COR-L47 (cell line): ENCODE measurements at places on chromosomes 7 and 10.

DNA sequence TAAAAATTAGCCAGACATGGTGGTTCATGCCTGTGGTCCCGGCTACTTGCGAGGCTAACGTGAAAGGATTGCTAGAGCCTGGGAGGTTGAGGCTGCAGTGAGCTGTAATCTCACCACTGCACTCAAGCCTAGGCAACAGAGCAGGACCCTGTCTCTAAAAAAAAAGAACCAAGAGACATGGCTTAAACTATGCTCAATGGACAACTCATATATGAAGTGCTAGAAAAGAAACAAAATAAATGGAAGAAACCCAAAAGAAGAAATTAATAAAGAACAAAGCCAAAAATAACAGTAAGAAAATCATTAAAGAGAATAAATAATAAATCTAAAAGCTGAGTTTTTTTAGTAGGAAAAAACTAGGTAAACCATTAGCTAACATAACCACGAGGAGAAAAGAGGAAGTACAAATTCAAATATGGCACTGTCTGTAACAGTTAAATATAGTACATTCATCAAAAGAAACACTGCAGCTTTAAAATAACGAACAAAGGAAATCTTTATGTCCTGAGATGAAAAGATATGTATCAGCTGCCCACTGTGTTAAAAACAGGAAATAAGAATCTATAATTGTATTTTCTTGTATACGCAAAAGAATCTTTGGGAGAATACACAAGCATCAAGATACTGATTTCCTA, 48.7 kb downstream of the UPF2 start:
- no peak for DNase-seq

- no peak for DNase-seq
These were observed 10.9 kb downstream of the AQP1 start for GRCh38 chr7:30922596-30922995.

DNA sequence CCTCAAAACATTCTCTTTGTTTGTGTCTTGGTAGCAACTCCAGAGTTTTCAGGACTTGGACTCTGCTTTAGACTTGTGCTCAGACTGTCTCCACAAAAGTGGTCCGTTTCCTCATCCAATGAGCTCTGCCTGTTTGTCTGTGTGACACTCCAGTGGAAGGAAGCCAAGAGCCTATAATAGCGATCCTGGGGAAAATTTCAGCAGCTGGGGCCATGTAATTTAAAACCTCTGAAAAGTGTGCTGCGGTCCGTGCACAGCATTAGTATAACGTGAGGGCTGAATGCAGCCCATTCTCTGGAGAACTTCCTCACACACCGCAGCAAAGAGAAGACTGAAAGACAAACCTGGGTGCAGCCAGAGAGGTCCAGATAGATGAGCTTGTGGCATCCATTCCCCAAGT, at the start of gene LRRC17:
Gene LRRC17 (plus strand): TSS at position 259 of the 400 bp plus-strand sequence. CDS start 20,914 bp downstream, outside the sequence.
- DNase-seq, result peak; percentile 58

DNA sequence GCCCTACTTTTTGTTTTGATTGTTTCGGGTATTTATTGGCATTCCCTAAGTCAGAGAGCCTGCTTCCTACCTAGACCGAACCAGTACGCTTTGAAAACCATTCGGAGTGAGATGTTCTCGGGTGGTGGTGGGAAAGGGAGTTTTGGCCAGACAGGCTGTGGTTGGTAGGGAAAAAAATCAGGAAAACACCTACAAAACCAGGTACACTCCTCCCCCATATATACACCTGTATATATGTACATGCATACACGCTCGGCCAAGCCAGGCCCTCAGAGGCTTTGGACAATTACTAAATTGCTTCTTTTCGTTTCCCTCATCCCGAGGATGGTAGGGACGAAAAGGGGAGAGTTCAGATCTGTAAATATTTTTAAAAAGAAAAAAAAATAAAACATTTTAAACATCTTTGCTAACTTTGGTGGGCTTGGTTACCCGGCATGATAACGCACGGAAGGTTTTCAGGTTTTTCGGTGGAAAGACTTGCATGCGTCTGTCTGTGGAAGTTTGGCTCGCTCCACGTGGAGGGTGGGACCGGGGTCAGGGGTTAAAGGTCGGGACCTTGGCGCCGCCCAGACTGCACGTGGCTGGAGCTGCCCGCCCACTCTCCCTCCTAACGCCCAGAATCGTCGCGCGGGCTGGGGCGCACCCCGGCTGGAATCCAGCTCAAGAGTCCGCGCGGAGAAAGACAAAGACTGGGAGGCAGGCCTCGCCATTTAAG, 2.5 kb downstream of the HMX2 start:
- DNase-seq, result no peak

DNA sequence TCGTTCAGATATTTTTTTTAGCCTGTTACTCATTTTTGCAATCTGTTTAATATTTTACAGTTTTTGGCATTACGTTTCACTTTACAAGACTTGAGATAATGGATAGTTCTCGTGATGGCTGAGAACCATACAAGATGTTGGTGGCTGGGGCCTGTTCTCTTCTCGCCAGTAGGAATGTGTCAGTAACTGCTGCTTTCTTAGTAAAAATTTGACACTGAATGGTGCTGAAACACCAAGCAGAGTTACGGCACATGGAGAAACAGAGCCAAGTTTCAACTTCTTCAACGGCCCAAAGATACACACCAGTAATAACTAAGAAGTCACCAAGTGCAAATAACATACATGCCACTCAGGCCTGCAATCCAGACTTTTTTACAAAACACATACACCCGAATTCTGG, 130.4 kb downstream of the NRP1 start:
- no peak for DNase-seq

GRCh38 chr10:6399231-6399741, 180.8 kb downstream of the PRKCQ start:
- no peak for DNase-seq

DNA sequence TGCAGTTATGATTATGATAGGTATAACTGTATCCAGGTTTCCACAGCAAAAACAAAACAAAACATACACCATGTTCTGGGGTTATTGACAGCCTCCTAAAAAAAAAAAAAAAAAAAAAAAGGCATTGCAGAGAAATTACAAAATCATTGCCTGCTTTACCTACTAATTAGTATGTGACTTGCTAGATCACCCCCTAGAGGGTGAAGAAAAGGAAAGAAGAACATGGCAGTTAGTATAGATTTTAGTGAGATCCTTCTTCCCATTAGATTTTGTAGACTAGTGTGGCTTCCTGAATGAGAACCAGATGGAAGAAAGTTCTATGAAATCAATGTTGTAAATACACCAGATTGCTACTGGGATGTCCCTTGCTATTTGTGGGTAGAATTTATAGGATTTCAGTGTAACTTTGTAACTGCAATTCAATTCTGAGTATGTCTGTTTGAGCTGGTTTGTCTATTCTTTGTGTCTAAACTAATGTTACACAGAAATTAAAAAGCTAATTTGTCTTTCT, 24.0 kb upstream of the AGBL3 start:
- no peak for DNase-seq

DNA sequence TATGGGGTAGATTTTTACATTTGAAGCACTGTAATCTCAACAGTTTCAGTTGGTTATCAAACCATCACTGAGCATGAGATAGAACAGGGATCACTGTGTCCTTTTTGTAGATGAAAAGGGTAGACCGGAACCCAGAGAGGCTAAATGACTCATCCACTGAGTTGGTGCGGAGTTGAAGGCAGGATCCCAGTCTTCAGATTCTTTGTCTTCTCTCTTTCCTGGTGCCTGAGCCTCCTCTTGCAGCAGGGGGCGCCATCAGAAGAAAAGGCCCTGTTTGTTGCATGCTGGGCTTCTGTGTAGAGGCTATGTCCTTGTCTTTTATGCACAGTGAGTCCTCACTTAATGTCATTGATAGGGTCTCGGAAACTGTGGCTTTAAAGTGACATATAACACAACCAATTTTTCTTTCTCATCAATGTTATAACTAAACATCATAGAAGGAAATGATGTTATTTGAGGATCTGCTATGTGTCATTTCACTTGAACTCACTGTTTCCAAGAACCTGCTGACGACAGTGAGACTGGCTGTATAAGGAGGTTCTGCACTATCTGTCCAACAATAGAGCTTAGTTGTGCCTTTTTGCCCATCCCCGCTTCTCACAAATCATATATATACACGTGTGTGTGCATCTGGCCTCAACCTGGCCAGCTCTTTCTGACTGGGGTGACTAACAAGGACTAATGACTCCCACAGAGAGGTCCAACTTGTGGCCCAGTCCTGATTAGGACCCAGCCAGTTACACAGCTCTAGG, 14.3 kb downstream of the ZNF282 start:
- peak; percentile 9 for DNase-seq

GRCh38 chr7:2013381-2014311, 219.1 kb downstream of the MAD1L1 start:
- no peak for DNase-seq

DNA sequence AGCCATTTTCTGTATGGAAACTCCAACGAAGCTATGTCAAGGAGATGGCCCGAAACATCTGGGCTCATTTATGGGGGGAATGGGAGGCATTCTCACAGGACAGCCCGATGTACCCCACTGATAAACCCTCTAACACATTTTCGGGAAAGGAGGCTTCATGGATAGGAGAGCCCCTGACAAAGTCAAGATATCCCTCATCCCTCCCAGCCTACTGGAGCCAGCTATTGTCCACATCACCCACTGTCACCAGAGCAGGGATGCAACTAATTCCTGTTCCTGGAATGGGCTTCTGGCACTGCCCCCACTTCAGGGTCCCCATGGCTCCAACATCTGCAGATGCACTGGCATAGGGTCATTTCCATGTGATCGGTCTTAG, 98.2 kb upstream of the BMPER start:
- DNase-seq, result no peak

GRCh38 chr10:130630135-130630534, 493.9 kb downstream of the GLRX3 start:
- DNase-seq, result no peak

DNA sequence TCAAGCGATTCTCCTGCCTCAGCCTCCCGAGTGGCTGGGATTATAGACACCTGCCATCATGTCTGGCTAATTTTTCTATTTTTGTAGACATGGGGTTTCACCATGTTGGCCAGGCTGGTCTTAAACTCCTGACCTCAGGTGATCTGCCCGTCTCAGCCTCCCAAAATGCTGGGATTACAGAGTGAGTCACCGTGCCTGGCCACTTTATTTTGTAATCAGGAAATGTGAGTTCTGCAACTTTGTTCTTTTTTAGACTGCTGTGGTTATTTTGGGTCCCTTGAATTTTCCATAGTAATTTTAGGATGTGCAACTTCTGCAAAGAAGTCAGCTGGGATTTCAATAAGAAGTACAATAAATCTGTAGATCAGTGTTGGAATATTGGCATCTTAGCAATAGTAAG, 96.8 kb downstream of the CYTH3 start:
- DNase-seq, result no peak

GRCh38 chr10:122186816-122187810, 84.0 kb upstream of the BTBD16 start:
- DNase-seq, result no peak

GRCh38 chr10:103816431-103816830, 38.9 kb downstream of the SH3PXD2A start:
- DNase-seq, result no peak

DNA sequence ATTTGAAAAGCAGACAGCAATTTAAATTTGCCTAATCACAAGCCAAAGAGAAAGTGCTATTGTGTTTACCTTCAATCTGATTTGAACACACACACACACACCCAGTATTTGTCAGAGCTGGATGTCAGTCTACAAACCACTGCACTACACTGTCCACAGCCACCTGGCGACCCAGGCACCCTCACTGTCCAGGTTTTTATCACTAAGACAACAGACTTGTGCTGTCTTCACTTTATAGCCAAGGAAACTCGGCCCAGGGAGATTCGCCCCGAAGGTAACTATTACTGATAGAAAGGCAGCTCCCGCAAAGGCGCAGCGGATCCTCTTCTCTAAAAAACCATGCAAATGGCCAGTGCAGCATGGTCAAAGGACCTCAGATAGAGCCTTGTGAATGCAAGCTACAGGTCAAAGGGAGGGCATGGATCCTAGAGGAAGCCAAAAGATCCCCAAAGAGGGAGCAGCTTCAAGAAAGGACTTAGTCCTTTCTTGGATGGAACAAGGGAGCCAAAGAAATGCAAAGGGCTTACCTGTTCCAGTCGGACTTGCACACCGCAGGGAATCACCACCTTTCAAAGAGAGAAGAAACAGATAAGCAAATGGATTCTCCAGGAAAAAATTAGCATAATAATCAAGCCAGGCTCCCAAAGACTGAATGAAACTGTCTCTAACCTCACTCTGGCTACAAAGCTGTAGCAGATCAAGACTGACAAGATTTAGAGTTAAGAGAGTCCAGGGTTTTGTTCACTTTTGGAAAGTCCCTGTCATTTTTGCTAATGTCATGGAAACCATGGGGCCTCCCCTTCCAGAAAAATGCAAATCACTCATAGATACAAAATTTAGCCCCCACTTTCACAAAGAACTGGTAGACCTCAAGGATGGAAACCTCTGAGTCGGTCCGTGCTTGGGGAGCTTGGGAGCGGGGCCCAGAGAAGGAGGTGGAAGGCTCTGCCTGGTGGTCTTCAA, 101.1 kb downstream of the TNS3 start:
- no peak for DNase-seq

- DNase-seq, result no peak
These were observed 8.1 kb downstream of the BLVRA start for GRCh38 chr7:43766564-43766963.

DNA sequence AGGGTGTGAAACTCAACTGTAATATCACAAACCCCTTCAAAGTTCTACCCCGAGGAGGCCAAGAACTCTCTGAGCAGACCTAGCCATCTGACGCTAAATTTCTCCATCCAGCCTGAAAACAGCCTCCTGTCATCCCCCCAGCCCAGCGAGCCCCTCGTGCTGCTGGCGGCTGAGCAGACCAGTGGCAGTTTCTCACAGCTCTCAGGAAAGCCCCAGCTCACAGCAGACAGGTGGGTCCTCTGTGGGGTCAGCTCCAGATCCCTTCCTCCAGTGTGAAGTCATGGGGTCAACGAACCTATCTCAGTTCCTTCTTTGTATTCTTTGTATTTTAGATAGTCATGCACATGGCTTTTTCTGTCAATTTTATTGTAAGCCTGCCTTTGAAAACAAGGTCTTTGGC, 7.8 kb downstream of the GARIN1A start:
- no peak for DNase-seq

DNA sequence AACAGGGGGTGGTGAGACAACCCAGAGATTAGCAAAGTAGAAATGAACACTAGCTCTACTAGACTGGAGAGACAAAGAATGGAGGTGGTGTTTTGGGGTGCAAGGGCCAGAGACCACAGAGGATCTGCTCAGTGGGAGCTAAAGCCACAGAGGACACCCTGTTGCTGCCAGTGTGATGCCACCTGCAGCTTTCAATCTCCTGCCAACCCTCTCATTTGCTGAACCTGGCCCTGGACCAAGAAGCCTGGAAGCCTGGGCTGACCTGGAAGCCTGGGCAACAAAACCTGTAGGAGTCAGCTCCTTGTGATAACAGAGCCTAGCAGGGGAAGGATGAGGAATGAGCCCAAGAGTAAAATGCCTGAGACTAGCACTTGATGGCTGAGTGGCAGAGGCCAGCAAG, 81.1 kb upstream of the ADO start:
- DNase-seq, result no peak

GRCh38 chr10:109467551-109467950, 455.8 kb downstream of the XPNPEP1 start:
- DNase-seq, result no peak
